ENCODE measurements at places on chromosomes 11 and 22.

DNA sequence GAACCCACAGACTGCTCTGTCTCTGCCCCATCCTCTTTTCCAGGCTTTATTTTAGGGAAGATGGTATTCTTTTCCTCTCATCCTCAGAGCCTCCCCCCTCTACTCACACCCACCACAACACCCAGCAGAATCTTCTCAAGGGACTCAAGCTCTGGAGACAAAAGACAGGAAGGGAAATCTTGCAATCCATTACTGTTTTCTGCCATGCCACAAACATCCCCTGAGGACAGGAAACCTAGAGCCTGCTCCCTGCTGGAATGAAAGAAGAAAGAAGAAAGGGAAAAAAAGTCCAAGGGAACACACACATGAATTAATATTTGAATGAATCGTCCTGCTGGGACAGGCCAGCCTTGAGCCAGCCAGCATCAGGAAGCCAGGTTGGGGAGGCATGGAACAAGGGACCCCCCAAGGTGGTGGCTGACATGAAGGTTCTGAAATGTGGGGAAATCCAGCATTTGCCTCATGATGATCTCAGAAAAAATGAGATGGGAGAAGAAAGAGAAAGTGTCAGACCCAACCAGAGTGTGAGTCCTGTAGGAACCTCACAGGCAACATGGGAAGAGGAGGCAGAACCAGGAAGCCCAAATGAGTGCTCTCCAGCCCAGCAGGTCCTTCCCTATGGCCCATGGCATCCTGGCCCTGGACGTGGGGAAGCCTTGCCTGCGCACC, 34.0 kb downstream of the SLCO2B1 start:
- no peak for DNase-seq

DNA sequence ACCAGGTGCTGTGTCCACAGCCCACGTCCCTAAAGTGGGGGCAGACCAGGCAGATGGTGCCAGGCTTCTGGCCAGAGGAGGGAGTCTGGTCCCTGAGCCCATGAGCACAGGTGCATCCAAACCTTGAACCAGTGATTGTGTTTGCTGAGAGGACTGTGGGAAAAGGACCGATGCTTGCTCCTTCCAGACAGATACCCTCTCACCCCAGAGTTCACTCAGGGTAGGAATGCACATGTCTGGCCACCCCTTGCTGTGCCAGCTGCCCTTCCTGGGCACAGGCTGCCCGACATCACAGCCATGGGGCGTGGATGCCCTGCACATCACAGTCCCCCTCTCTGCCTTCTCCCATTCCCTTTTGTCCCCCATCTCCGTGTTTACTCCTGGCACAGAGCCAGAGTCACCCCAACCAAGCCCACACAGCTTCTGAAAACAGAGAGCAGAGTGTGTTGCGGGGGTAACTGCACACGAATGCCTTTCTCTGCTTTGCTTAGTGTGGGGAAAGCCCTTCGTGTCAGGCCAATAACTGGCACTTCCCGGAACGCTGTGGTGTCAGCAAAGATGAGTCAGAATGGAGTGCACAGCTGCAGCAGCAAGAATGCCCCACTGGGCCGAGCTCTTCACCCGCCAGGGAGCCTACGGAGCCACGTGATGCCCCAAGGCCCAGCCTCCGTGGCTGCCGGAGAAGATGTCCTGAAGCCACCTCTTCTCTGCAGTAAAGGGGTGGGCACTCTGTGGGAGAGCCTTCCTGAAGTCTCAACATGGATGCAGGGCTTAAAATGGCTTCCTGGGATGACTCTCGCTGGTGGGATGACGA, 7.6 kb downstream of the CARS1 start:
- peak; percentile 49 for DNase-seq

DNA sequence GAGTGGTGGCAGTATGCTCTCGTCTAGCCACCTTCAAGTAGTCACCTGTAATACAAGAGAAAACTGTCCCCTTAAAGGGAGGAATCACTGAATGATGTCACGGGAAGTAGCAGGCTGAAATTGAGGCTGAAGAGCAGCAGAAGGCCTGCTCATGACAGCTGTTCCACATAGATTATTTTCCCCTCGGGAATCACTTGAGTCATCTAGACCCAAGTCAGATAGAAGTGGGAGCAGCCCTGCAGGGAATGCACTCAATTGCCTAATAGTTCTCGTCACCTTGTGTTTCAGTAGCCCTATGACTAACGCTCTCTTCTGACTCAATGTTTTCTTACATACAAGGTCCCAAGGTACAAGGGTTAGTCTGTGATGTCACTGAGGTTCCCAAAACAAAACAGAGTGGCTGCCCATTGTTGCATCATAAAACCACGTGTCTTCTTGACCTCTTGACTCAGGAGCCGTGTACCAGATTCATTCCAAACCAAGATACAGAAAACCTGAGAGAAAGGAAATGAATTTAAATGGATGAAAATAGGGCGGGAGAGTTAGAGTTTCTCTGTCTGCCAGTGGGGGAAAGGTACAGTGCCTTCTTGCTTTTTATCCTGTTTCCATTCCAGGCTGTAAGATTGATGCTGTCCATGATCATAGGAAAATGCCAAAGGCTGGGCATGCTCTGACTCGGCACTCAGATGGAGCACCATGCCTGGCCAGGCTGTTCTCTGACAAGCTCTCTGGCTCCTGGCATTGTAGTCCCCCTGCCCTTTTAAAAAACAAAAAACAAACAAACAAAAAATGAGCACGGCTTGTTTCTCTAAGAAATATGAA, 21.6 kb upstream of the C11orf96 start:
- no peak for DNase-seq

DNA sequence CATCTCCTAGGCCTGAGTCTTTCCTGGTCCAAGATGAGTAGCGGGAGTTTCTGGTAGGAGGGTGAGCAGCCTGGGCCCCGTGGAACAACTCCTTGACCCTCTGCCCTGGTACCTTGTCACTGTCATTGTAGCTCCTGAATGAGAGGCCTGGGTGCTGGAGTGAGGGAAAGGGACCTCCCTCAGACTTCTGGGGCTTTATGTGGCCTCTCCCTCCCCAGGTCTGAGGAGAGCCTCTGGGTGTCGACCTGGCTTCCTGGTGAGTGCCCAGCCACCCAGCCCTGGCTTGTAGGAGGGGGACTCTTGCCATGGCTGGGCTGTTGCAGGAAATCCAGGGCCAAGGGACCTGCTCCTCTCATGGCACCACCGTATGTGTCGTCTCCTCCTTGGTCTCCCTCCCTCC, 3.9 kb downstream of the P2RY2 start:
- DNase-seq: no peak

DNA sequence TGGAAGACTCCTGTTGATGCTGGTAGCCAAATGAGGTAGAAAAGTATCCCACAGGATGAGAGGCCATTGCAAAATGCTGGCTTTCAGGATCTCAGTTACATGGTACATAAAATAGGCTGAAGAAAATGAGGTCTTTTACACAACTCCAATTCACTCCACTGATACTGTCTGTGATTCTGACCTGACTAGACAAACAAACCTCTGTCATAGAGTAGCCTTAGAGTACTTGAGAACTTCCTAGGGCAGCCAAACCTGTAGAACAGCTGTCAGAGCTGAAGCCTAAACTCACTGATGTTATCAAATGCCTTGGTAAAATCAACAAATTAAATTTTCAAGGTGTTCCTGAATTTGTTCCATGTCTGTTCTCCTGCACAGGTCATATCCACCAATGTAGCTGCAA, 26.2 kb upstream of the POGLUT3 start:
- no peak for DNase-seq

DNA sequence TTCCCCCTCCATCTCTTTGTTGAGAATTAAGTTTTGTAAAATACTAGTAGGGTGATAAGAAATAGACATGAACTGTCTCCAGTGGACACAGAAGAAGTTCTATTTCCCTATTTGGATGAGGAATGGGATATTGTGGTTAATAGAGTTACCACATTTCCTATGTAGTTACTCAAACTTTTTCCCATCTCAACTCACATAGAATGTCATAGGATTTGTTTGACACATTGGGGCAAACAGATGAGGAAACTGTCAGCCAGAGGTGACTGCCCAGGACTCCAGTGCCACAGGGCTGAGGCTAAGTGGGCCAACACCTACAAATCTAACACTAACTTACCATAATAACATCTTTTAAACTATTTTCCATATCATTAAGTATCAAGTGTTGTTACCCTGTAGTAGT, 58.3 kb downstream of the CCDC83 start:
- DNase-seq: no peak

- no peak for DNase-seq
Observed at GRCh38 chr11:102293873-102294601, 23.2 kb upstream of the BIRC3 start.

GRCh38 chr11:1548221-1549070, 23.6 kb downstream of the DUSP8 start:
- no peak for DNase-seq

GRCh38 chr11:111540937-111541253, 375 bp downstream of the LAYN start:
- DNase-seq: no peak

- no peak for DNase-seq
Observed at GRCh38 chr11:15748132-15748531, 608.2 kb downstream of the SOX6 start.

DNA sequence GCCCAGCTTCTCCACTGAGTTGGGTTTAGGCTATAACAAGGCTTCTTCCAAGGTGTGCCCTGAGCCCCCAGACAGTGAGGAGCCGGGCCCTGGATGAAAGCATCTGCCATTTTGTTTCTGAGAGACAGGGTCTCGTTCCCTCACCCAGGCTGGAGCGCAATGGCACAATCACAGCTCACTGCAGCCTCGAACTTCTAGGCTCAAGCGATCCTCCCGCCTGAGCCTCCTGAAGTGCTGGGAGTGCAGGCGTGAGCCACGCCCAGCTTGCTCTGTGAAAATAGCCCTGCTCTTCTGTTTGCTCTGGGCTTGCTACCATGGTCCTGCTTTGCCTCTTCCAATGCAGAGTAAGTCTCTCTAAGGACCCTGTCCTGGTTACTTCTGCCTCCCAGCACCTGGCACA, 6.7 kb downstream of the DENND6B start:
- DNase-seq: no peak

GRCh38 chr22:48366591-48366990, 1461.1 kb downstream of the BRD1 start:
- DNase-seq: no peak

DNA sequence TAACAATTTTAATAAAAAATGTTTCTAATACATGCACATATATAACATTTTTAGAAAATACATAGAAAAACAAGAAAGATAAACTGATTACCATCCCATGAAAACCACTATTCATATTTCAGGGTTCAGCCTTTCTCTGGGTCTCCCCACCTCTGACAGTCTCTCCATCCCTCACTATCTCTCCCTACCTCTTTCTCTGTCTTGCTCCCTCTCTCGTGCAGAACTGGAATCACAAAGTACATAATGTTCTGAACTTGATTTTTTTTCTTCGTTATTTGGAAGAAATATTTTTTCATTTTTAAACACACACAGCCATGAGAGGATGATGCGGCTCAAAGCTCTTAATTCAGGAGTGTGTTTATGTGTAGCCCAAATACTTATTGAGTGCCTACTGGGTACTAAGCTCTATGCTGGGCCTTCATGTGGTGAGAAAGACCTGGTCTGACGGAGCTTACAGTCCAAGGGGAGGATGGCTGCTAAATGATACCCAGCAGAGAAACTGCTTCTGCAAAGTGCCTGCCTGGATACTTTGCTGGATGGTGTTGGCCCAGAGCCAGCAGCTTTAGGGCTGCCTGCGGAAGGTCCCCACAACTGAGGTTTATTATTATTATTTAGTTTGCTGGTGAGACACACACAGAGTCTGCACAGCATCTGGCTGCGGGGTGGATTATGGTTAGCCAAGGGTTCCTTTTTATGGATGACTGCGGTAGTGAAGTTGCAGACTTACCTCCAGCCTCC, 42.6 kb downstream of the SC5D start:
- no peak for DNase-seq

DNA sequence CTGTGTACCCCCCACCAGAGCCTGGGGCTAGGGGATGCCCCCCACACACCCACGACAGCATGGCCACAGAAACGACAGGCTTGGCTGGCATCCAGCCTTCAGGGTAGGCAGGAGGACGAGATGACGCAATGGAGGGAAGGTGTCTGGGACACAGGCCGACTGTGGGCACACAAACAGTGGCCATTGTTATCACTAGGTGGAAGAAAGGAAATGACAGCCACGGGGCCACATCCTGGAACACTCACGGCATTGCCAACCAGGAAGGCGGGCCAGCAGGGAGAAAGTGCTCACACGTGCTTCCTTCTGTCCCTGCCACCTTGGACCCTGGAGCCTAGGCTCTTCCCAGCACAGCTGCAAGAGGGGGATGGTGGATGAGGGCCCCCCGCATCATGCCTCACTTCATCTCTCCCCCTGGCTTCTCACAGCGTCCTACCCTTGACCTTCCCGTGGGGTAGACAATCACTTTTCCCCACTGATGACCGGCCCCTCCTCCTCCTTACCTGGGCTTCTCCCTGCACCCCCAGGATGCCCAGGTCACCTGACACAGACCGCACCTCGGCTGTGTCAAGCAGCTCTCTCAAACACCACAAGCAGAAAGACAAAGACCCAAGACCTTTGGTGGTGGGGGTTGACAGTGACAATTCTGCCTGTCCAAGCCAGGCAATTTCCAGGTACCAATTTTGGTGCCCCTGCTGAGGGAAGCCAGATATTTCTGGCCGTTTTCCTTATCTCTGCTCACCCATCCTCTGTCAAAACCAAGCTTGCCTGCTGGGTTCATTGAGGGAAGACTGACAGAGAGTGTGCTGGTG, 8.6 kb downstream of the PLA2G6 start:
- peak; percentile 55 for DNase-seq

DNA sequence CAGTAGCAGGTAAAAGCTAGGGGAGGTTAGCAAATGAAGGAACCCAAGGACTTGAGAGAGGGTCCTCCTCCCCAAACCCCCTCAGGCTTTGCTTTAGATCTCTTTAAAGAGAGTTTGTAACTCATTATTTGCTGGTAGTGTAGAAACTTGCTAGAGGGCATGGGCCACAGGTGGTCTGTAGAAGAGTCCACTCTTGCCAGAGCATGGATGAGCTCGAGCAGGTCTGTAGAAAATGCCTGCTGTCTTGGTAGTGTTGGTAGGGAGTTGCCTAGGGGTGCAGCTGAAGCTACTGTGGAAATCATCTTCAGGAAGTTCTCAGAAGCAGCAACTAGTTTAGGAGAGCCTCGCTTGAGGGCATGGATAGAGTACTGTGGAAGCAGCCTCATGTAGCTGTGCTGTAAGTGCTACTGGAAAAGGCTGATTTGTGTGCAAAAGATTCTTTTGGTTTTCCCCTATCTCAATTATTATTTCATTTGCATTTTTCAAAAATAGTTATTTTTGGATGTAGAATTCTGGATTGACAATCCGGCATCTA, 104.3 kb downstream of the TMEM135 start:
- DNase-seq: no peak

DNA sequence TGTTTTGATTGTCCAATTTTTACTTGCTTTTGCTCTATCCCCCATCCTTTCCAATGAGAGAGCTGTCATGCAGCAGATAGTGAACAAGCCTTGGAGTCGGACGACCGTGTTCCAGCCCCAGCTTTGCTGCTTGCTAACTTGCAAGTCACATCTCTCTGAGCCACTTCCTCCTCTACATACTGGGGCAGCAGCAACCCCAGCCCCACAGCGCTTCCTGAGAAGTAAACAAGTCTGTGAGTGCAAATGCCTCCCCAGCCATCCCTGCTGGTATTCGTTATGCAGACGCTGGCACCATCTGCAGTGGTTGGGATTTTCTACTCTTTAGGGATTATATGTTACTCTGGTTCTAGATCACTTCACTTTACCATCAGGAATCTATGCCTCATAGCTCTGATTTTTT, 35.0 kb downstream of the TPBGL start:
- peak; percentile 31 for DNase-seq

- no peak for DNase-seq
Observed at GRCh38 chr11:71198823-71199165, 53.6 kb downstream of the SHANK2 start.

Data from activated CD8-positive, alpha-beta memory T cell treated with anti-CD3 and anti-CD28 coated beads for 4 hours (primary cell).